ENCODE measurements at places on chromosomes 16 and 17.

DNA sequence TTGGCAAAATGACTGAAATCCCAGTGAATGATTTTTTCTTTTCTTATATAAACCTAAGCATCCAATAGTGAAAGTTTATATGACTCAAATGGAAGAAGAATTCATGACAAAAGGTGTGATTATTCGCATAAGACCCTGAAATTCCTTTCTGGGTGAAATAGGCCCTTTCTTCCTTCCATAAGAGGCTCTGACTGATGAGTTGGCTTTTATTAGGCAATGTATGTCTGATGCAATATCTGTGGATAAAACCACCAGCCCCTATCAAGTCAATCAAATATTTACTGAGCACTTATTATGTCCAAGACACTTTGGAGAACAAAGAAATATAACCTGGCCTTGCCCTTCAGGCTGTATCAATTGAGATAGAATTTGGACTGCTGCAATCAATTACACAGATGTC lies 316.6 kb downstream of the CDH13 start:
- no peak for DNase-seq

DNA sequence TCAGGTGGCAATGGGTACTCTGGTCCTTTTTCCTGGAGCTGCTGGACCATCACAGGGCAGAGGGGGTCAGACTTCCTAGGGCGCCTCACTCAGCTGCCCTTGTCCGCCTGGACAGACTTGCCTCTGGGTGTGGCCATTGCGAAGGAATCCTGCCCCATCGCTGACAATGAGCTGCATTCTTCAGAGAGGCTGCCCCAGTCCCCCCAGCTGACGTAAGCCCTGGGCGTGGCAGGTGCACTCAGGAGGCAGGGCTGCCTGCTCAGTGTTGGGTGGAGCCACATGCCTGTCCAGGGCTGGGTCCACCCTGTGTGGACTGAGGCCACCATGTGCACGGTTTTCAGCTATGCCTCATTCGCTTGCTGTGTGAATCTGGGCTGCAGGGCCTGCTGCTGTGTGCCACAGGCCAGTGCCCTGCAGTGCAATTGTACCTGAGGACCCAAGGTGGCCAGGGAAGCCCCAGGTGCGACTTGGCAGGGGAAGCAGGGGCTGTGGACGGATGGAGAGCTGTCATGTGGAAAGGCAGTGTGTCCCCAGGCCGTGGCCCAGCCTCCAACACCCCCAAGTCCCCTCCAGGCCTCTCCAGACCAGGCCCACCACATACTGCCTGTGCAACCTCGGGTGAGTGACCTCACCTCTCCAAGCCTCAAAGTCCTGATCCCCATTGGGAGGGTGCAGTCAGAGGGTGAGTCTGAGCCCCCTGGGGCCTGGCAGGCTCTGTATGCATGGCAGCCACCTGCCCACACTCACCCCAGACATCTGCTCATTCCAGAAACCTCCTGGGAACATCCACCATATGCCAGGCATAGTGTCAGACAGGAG lies 14.0 kb upstream of the MPRIP start:
- DNase-seq = no peak

DNA sequence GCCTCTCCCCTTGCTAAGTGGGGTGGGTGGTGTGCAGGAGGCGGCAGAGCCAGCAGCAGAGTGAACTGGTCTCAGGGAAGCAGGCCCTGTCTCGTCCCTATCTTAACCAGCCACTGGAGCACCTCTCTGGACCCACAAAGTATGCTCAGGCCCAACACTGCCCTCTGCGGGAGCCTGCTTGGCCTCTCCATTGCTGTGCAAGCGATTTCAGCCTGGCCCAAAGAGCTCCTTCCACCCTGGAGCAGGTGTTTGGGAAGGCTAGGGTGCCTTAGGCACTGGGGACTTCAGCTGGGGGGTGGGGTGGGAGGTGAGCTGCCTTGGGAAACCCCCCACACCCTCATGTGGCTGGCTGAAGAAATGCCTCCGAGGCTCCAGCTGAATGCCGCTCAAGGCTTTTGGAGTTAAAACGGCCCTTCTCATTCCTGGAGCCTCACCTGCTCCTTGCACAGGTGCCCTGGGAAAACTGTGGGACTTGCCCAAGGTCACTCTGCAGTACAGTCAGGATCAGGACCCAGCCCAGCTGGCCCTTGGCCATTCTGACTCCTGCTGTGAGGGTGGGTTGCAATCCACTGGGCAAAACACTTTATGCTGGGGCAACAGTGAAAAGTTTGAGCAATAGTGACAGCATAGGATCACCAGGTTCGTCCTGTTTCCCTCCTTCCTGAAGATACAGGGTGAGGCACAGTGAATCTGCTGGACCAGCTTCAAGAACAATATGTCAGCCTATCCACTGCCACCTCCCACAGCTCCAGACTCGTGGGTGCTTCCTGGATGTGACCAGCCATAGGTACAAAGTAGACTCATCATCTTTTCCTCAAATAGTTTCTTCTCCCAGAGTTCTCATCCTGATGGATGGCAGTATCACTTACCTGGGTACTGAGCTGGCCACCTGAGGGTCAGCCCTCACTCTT lies 5.9 kb upstream of the UBE2O start:
- peak; percentile 69 for DNase-seq

DNA sequence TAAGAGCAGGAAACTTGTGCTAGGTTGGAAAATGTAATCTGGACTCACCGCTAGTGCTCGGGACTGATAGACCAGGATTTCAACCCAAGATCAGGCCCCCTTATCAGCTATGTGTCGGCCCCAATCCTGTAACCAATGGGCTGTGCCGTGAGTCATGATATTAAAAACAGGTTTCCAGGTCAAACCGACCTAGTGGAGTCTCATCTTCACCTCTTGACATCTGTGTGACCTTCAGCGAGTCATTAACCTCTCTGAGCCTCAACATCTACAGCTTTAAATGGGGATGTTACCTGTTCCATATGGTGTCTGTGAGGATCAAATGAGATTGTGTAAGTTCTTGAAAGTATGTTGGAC lies 512 bp downstream of the PMM2 start:
- no peak for DNase-seq

GRCh38 chr17:57577751-57578607 lies 167.1 kb downstream of the CCDC182 start:
- DNase-seq = no peak

DNA sequence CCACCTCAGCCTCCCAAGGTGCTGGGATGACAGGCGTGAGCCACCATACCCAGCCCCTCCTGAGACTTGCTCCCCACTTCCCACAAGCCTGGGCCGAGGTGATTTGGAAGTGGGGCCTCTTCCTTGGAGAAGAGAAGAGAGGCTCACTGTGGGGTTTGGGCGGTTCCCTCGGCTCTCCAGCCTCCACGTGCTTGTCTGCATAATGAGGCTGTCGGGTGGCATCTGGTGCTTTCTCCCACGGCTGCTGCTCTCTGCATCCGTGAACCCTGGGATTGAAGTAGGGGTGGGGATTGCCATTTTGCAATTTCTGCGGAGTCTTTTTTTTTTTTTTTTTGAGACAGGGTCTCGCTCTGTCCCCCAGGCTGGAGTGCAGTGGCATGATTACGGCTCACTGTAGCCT lies 101.4 kb downstream of the RAP1GAP2 start:
- DNase-seq = no peak

GRCh38 chr17:61388561-61389356 lies 10.9 kb upstream of the TBX2 start:
- no peak for DNase-seq

GRCh38 chr16:8964462-8964861 lies 756 bp upstream of the USP7 start:
- DNase-seq = no peak

- peak; percentile 38 for DNase-seq
Measured at GRCh38 chr16:78503602-78504001, 404.1 kb downstream of the WWOX start.

DNA sequence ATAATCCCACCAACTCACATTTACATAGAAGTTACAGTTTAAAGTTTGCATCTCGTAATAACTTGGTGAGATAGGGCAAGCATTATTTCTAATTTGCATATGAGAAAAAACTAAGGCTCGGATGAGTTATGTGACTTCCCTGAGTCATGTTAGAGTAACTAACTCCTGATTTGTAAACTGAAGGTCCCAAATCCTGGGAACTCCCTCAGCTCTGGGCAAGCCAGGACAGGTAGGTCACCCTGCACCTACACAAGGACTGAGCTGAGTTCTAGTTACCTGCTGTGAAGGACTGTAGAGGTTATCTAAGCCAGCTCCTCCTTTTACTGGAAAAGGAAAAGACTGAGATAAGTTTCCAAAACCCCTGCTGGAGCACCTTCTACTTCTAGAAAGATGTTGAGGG lies 92.1 kb upstream of the HLF start:
- DNase-seq = no peak

GRCh38 chr17:40588552-40588951 lies 23.3 kb upstream of the CCR7 start:
- no peak for DNase-seq

DNA sequence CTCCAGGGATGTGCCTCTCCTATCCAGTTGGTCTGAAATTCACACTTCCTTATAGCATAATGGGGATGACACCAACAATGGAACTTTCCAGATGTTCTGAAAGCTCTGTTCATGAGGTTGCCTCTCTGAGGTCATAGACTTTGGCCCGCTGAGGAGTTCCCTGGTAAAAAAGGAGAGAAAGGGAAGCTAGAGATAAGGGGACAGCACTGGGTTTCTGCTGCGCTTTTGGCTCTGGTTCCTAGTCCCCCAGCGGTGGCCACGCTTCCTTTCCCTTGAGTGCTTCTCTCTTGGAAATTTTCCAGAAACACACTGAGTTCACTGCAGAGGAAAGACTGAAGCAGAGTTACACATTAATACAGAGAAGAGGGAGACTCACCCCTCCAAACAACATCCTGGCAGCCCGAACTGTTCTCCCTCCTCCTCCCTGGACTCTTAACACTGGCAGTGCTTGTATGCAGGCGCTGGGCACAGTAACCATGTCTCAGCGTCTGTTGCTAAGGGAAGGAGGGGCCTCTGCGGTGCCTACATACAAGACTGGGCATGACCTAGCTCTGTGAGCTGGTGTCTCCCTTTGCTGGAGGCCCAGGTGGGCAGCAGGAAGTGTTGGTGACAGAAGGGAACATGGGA lies at the start of gene DNAH3:
TSS of gene DNAH3 (minus strand) at position 472 of the 627 bp plus-strand sequence. CDS start 527 bp downstream, outside the sequence.
- no peak for DNase-seq

GRCh38 chr17:53629188-53629587 lies 193.5 kb upstream of the KIF2B start:
- no peak for DNase-seq

- no peak for DNase-seq
Measured at GRCh38 chr16:87395181-87395842, 3.2 kb downstream of the MAP1LC3B start.

Data from GM13977 (cell line).